LNCaP clone FGC (cell line): ENCODE measurements at places on chromosomes 2 and 18.
A peak's percentile ranks its signal among the peaks of the same experiment; 100 is the strongest.

- no peak for DNase-seq
These were observed 32.2 kb downstream of the TMEFF2 start for GRCh38 chr2:192162392-192163042.

DNA sequence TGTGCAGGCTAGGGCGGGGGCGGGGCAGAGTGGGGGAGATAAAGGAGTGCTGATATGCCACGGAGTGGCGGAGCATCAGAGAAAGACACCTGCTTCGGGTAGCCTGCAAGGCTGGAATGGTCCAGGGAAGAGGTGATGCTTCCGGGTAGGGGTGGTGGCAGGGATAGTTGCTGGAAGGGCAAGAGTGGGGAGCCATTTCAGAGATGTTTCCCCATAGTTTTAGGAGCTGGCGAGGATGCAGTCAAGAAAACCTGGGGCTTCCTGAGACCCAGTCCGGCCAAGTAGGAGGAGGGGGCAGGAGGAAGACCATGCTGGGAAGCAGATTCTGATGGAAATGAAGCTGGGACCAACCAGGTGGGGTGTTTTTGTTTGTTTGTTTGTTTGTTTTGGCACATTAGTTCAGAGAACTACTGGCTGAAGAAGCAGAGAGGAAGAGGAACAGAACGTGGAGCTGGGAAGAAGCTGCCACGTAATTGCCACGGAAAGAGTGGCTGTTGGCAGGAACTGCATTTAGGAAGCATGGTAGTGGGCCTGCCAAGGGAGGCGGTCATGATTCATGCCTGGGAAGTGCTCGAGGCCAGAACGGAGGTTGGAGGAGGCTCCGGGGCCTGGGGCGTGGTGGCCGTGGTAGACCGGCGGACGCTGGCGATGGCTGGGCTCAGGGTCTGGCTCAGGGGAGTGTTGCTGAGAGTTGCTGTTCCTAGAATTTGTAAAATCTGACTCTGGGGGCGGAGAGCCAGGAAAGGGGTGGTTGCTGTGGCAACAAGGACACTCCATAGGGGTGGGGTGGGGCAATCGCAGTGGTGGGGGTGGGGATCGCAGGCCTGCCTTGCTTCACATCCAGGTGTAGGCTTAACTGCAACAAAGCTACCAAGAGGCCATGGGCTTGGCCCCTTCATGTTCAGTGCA lies 8.6 kb upstream of the INPP5D start:
- DNase-seq, result no peak

DNA sequence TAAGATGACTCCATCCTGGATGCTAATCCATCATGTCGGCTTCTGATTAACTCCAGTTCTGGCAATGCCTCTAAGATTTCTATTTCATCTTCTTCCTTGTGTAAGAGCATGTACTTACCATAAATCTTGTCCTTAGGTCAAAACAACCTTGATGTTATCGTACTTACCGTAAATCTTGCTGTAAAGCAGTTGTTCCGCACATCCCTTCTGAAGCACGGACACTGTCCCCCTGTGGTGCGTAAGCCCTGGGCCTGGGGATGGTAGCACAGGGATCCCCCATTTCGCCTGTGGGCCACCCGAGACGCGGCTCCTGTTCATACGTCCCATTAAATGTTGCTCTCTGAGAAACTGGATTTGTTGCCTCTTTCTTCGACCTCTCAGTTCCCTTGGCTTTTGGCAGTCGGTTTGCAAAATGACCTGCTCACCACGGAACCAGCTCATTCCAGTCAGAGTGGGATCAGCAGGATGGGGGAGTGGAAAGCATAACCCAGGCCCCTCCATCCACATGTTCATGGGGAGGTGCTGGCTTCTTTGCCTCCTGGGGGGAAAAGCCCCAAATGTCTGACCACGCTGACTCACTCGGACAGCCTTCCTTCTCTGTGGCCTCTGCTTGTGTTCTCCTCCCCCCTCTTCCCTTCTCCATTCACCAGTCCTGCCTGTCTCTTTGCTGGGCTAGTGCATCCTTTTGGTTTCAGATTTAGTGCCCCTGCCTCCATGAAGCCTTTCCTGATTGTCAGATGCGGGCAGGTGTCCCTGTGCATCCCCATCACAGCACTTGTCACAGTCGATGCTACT lies 49.9 kb downstream of the RAB31 start:
- no peak for DNase-seq

- DNase-seq, result no peak
These were observed 210.3 kb downstream of the ZRANB3 start for GRCh38 chr2:135320465-135321355.

GRCh38 chr2:84925336-84925723 lies 19.9 kb downstream of the TMSB10 start:
- DNase-seq, result no peak

GRCh38 chr18:13562494-13563029 lies 163.8 kb downstream of the FAM210A start:
- no peak for DNase-seq

DNA sequence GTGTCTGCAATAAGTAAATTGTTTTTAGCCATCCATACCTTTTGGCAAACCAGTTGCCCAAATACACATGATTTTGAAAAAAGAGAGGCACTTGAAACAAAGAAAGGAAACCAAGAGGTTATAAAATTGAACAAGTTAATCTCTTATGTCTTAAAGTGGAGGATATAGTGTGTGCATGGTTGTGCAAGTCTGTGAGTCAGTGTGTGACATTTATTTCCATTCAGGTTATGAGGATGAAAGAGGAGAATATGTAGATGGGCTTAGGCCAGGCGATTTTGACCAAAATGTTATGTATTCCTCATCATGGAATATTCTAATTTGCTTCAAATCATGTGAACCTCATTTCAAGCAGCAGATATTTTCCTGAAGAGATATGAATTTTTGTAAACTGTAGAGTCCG lies 123.3 kb downstream of the SETBP1 start:
- DNase-seq, result no peak

DNA sequence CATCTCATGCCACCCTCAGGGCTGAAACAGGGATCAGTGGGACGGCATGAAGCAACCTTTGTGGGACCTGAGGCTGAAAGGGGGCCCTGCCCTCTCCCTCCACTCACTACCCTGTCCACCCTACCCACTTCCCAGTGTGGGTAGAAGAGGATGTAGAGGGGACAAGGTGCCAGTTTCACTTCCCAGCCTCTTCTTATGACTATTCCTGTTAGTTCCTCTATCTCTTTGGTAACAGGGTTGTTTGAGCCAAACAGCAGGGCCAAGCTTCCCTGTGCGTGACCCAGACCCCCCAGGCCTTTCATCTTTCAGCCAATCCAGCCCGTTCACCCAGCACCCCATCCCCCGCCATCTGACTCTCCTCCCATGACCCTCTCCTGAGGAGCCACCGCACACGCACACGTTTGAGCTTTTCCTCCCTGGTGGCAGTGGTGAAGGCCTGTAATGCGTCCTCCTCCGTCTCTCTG lies 82.3 kb downstream of the STPG4 start:
- no peak for DNase-seq

- DNase-seq, result peak; percentile 70
These were observed 2.1 kb downstream of the BCL2L11 start for GRCh38 chr2:111122631-111123421.

DNA sequence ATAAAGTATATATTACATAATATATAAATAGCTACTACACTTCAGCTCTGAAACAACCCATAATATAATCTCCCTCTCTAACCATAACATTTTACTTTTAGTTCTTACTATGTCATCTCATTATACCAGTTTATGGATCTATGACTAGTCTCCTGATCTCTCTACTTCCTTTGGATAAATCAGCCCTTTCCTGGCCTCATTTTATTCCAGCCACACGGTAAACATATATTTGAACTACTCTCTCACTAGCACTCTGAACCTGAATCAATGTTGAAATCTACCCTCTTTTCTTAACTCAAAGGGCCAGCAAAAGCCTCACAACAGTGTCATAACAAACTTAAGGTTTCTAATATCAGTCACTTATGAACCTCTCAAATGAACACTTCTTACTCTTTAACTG lies 62.6 kb downstream of the BAZ2B start:
- no peak for DNase-seq

- no peak for DNase-seq
These were observed 69.2 kb downstream of the BOLA3 start for GRCh38 chr2:74078466-74078865.

GRCh38 chr2:8202132-8202531 lies 479.7 kb upstream of the ID2 start:
- no peak for DNase-seq

- no peak for DNase-seq
These were observed 19.5 kb upstream of the FAM136A start for GRCh38 chr2:70321370-70321769.

- DNase-seq, result no peak
These were observed 65.8 kb downstream of the ALMS1 start for GRCh38 chr2:73451263-73451972.

GRCh38 chr18:12765586-12765985 lies 62.7 kb downstream of the PSMG2 start:
- no peak for DNase-seq

DNA sequence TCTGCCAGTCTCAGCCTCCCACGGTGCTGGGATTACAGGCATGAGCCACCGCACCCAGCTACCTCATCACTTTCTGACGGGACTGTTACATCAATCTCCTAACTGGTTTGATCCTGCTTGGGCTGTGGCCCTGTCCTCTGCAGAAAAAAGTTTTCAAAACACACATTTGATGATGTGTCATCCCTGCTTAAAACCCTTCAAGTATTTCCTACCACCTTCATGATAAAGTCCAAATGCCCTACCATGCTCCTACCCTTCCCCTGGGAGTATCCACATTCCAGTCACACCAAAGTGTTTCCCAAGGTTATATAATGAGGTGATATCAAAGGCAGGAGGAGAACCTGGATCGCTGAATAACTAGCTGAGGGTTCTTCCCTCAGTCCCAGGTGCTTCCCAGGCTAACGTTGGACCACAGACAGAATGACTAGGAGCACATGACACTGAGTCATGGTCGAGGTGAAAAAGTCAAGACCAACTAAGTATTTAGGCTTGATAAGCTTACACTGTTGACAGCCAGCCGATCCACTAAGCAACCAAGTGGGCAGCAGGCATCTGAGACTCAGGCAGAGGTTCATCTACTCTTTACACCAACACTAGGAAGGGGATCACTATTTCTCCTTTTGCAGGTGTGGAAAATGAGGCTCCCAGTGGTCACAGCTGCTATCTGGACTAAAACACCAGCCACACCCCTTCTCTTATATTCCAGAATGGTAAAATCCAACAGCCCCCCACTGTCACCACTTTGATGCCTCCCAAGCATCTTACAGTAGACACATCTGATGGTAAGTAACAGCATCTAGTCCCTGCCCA lies 31.8 kb downstream of the CYRIA start:
- DNase-seq, result no peak

- DNase-seq, result no peak
These were observed 15.3 kb upstream of the ASXL3 start for GRCh38 chr18:33562741-33563140.

DNA sequence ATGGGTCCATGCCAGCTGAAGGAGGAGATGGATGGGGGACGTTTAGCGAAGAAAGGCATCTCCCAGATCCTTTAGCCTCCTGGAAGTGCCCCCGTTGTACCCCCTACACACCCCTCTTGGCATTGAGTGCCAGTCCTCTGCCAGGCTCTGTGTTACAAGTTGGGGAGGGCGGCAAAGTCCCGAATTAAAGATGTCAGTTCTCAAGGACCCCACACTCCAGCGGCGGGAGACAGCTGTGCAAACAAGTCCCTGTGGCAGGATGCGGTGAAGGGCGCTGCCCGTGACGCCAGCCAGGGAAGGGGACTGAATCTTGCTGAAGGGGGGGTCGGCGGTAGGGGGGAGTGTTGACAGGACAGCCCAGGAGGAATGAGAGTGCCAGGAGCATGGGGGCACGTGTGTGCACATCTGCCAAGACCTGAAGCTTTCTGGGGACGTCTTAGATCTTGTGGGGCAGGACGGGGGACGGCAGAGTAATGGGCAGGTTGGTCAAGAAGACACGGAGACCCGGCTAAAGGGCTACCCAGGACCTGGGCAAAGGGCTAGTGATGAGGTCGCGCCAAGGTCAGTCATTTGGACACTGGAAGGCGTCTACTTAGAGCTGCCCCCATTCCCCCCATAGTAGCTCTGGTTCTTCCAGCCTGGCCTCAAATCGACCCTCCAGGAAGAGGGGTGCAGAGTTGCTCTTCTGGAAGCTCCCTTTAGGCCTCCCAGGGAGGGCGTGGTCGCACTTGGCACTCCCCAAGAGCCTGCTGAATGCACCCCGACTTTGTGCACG lies 2.8 kb upstream of the CTDSP1 start:
- DNase-seq, result no peak

DNA sequence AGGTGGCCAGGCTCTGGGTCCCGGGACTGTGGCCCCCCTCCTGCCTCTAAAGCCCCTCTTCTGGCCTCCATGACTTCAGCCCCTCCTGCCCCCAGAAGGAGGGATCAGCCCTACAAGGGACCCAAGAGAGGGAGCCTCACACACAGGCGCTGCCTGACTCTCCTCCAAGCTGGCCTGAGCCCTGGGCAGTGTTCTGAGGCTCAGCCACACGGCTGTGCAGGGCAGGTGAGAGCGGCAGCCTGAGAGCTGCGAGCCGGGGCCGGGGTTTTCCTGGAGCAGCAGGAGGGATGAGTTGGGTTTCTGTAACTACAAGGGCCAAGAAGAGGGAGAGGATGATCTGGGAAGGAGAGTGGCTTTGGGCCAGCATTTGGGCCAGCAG lies 70.1 kb downstream of the HPCAL1 start:
- no peak for DNase-seq

- DNase-seq, result no peak
These were observed 182.0 kb upstream of the SPOPL start for GRCh38 chr2:138319616-138320015.

DNA sequence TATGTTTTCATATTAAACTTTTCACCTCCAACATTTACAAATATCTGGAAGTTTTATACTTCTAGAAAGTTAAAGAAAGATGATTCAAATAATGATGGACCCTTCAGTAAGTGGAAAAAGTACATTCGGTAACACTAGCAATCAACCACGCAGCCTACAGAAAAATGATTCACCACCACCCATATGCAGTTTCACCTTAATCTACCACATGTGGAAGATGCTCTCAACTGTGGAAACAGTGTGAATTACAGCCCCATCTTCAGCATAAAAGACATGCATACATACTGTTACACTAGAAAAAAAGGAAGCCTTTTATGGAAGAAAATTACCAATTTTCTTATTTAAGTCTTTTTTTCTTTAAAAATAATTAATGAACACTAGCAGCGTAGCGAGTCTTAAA lies 1.1 kb downstream of the SLC38A11 start:
- DNase-seq, result no peak

- DNase-seq, result no peak
These were observed 24.7 kb upstream of the ALLC start for GRCh38 chr2:3633089-3633981.

DNA sequence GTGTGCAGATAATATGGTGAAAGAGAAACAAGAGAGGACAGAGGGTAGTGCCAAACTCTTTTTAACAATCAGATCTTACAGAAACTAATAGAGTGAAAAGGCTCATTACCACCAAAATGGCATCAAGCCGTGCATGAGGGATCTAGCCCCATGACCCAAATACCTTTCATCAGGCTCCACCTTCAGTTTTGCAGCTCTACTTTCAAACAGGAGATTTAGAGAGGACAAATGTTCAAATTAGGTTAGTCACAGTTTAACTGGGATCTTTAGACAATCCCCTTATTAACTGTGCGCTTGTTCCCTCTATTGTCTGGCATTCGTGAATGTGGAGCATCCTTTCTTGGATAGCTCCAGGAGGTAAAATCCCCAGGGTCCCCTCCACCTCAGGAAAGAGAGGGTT lies 1209.3 kb upstream of the CHAC2 start:
- DNase-seq, result no peak
